Central memory CD8-positive, alpha-beta T cell (primary cell): ENCODE measurements at places on chromosomes 6 and 20.

- H3K27ac ChIP-seq, result no peak overlapping the region
- no peaks in the 10 kb centered on the region for H3K4me1 ChIP-seq
- H3K4me3 ChIP-seq, result no peak overlapping the region
- H3K27me3 ChIP-seq, result no peaks in the 10 kb centered on the region
- DNase-seq, result no peak
Observed at GRCh38 chr6:103798166-103798565, 1061.6 kb downstream of the HACE1 start.

DNA sequence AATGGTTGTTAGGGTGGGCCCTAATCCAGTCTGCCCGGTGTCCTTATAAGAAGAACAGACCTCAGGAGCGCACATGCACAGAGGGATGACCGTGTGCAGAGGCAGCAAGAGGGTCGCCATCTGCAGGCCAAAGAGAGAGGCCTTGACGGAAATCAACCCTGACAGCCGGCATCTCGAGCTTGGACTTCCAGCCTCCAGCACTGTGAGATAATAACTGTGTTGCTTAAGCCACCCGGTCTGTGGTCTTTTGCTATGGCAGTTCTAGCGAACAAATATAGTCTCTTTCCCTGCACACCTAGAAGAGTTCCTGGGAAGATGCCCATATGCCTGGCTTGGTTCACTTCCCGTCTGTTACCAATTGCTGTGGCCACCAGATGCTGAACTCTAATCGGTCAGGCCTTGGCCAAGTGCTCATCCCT lies 35.3 kb upstream of the PTGIS start:
- DNase-seq, result no peak
- H3K4me3 ChIP-seq, result no peak overlapping the region
- peaks cover 1% of the 10 kb centered on the region for H3K4me1 ChIP-seq
- H3K27ac ChIP-seq, result no peak overlapping the region

GRCh38 chr20:39899881-39900280 lies 789.2 kb downstream of the MAFB start:
- no peaks in the 10 kb centered on the region for H3K36me3 ChIP-seq
- no peak overlapping the region for H3K4me3 ChIP-seq
- no peak for DNase-seq
- no peaks in the 10 kb centered on the region for H3K4me1 ChIP-seq

DNA sequence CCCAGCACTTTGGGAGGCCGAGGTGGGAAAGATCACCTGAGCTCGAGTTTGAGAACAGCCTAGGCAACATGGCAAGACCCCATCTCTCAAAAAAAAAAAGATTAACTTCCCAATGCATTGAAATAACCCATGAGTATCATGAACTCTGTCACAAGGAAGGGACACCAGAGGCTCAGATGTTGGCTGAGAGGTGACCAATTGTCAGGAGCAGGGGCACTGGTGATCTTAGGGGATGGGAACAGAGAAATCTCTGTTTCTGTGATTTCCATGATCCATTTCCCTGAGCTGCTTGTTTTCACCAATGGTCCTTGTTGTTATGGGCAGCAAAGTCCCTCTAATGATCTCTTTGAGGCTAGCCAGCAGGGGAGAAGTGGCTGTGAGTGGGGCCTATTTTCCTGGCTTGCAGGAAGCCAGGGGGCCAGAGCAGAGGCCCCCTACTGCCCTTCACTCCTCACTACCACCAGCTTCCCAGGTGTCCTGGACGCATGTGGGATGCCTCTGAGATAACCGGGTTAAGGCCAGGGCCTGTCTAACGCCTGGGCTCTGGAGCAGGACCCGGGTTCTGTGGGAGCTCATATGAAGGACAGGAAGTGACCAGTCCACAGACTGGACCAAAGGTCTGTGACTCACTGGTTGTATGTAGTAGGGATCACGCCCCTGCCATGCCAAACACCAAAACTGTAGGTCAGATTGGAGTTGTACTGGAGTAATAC lies 54.4 kb downstream of the PCNA start:
- no peak overlapping the region for H3K27ac ChIP-seq
- no peaks in the 10 kb centered on the region for H3K36me3 ChIP-seq
- no peak for DNase-seq
- no peak overlapping the region for H3K4me3 ChIP-seq
- H3K4me1 ChIP-seq, result no peaks in the 10 kb centered on the region

GRCh38 chr6:13474360-13474759 lies 13.0 kb downstream of the GFOD1 start:
- H3K4me1 ChIP-seq, result peaks cover 31% of the 10 kb centered on the region
- no peak for DNase-seq
- no peak overlapping the region for H3K27ac ChIP-seq
- H3K4me3 ChIP-seq, result no peak overlapping the region
- H3K36me3 ChIP-seq, result peaks cover 4% of the 10 kb centered on the region

DNA sequence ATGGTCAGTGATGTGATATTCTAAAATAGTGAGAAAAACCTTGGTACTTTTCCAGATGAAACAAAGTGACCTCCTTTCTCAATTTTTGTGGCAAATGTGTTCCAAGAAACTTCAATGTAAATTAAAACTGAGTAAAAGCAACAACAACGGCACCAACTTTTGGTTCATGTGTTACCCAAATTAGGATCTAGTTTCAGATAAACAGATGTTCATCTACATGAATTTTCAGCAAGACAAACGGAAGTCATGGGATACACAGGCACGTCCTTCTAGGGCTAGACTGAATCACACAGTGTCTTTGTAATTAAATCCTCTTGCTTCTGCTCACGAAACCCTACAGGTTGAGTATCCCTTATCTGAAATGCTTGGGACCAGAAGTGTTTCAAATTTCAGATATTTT lies 915.2 kb downstream of the TFAP2A start:
- no peaks in the 10 kb centered on the region for H3K36me3 ChIP-seq
- H3K4me1 ChIP-seq, result no peaks in the 10 kb centered on the region
- H3K4me3 ChIP-seq, result no peak overlapping the region
- H3K27me3 ChIP-seq, result no peaks in the 10 kb centered on the region
- H3K27ac ChIP-seq, result no peak overlapping the region

- H3K4me1 ChIP-seq, result peaks cover 5% of the 10 kb centered on the region
- no peak overlapping the region for H3K27ac ChIP-seq
- no peaks in the 10 kb centered on the region for H3K27me3 ChIP-seq
- H3K36me3 ChIP-seq, result no peaks in the 10 kb centered on the region
Observed at GRCh38 chr6:88650029-88650619, 313.3 kb downstream of the RNGTT start.

GRCh38 chr20:48594533-48594932 lies 233.3 kb downstream of the PREX1 start:
- no peak overlapping the region for H3K27ac ChIP-seq
- H3K4me3 ChIP-seq, result no peak overlapping the region
- no peaks in the 10 kb centered on the region for H3K36me3 ChIP-seq
- DNase-seq, result no peak

DNA sequence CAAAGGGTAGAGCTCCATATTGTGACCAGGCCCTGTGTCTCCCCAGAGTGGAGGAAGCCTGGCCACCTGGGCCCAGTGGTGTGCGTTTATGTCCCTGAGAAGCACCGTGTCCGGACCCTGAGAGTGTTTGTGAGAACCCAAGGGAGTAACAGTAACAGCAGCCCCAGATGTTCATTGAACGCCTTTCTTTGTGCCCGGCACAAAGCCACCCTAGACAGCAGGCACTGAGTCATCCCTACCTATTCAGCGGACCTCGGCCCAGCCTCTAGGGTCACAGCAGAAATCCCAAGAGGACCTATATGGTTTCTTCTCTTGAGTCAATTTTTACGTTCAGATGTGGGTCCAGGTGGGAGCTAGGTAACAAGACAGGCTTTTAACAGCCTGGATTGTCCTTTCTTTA lies 24.5 kb downstream of the BCAS4 start:
- H3K4me3 ChIP-seq, result no peak overlapping the region
- H3K27ac ChIP-seq, result peak overlapping the region; percentile 97
- no peaks in the 10 kb centered on the region for H3K27me3 ChIP-seq
- H3K36me3 ChIP-seq, result peaks cover 13% of the 10 kb centered on the region
- H3K4me1 ChIP-seq, result peaks cover 28% of the 10 kb centered on the region

DNA sequence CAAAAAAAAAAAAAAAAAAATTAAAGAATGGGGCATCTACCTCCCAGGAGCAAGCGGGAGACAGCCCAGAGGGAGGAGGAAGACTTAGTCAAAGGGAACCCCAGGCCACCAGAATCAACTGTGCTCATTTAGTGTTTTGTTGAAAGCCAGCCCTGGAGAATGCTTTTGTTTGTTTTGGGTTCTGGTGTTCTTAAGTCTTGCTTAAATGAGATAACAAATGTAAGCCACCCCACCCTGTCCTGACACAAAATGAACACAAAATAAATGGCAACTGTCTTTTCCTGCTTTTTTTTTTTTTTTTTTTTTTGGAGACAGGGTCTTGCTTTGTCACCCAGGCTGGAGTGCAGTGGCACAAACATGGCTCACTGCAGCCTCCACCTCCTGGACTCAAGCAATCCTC lies 165.0 kb upstream of the JARID2 start:
- H3K27ac ChIP-seq, result no peak overlapping the region
- H3K27me3 ChIP-seq, result peaks cover 17% of the 10 kb centered on the region
- DNase-seq, result no peak

DNA sequence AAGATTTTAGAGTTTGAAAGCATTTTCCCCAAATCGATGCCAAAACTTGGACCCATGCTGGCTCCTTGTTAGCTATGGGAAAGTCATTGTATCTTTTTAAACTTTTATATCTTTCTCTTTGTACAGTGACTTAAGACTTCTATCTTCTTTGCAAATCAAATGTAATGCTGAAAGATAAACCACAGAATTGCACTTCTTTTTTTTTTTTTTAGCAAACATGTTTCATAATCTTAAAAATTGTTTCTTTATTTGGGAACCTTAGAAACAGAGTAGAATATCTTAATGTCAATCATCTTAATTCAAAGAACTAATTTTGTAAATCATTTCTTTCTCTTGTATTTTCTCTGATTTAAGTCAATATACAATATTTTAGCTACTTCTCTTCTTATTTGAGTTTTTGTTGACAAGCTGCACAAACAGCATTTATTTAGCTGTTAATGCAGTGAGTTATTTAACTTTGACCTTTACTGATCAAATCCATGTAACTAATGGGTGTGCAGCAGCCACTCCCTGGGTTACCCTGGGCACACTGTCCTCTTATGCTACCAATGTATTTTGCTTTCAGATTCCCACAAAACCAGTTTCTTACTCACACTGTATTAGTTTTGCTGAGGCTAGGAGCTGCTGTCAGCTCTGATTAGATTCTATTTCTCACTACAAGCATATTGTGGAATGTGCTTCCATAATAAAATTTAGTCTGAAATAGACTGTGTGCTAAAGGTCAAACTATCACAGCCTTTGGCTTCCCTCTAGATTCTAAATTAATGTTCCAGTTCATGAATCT lies 279.6 kb downstream of the ADGB start:
- H3K4me1 ChIP-seq, result no peaks in the 10 kb centered on the region
- H3K4me3 ChIP-seq, result no peak overlapping the region
- H3K36me3 ChIP-seq, result no peaks in the 10 kb centered on the region
- H3K27ac ChIP-seq, result no peak overlapping the region

DNA sequence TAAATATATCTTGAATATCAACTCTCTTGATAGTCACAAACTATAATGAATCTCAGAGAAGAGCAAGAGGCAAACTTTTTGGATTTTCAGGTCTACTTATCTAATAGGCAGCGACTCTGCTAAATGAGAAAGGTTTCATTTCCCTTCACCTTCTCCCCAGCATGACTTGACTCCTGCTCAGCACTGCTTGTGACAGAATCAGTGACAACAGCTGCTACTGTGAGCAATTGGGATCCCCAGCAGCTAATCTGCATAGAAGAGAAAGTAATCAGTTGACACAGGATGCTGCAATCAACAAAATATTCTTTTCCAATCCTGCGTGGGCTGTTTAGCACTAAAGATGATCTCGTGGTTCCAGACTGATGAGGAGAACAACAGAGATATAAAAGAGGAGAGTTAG lies 205.5 kb downstream of the MMUT start:
- no peak overlapping the region for H3K27ac ChIP-seq
- no peak overlapping the region for H3K4me3 ChIP-seq
- H3K4me1 ChIP-seq, result no peaks in the 10 kb centered on the region
- peaks cover 1% of the 10 kb centered on the region for H3K36me3 ChIP-seq

DNA sequence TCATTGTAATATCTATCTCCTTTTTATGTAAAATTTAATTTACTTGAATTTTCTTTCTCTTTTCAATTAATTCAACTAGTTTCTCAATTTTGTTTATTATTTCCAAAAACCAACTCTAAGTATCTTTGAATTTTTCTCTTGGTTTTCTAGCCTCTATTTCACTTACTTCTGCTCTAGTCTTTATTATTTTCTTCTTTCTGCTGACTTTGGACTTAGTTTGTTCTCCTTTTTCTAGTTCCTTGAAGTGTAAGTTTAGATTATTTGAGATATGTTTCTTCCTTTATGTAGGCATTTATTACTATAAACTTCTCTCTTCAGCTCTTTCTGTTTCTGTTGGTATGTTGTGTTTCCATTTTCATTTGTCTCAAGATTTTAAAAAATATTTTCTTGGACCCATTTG lies 70.8 kb downstream of the TNFAIP3 start:
- no peak overlapping the region for H3K4me3 ChIP-seq
- H3K36me3 ChIP-seq, result no peaks in the 10 kb centered on the region
- no peak for DNase-seq
- no peaks in the 10 kb centered on the region for H3K27me3 ChIP-seq

- H3K27ac ChIP-seq, result no peak overlapping the region
- no peak for DNase-seq
- peaks cover 2% of the 10 kb centered on the region for H3K36me3 ChIP-seq
- H3K4me1 ChIP-seq, result peaks cover 5% of the 10 kb centered on the region
- peaks cover 88% of the 10 kb centered on the region for H3K27me3 ChIP-seq
- H3K4me3 ChIP-seq, result no peak overlapping the region
Observed at GRCh38 chr6:104955491-104955890, 1.4 kb upstream of the LIN28B start.

DNA sequence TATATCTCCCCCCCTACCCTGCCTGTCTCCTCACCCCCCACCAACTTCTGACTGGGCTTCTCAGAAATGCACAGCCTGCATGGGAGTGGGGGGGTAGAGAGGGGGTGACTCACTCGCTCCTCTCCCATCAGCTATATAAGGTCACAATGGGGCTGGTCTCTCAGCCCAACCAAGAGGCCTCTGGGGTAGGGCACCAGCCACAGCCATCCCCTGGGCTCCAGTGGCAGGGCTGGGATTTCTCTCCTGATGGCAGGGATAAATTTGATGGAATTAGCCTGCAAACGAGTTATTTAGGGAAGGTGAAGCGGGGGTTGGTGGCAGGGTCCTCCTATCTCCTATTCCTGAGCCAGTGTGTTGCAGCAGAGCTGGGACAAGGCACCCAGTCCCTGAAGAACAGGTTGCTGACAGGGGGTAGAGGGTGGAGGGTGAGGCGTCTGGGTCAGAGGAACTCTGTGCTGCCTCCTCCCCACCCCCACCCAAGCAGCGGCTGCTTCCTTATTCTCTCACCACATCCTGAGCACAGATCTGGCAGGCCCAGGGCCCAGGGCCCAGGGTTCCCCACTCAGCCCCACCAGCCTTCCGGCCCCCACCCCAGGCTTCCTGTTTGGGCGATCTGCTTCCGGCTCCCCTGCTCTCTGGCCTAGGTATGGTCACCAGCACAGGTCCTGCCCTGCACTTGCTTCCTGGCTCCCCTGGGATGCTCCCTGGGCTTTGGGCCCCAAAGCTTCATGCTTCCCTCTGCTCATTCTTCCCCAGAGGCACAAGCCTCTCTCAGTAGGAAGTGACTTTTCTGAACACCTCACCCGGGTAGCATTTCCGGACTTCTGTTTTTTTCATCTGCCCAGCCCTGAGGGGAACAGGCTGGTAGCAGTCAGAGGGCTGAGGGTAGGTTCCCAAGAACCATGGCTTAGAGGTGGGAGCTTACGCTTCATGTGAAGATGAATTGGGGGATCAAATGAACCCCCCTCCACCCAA lies 4.0 kb downstream of the PPP1R18 start:
- peak; percentile 86 for DNase-seq
- peaks cover 62% of the 10 kb centered on the region for H3K4me1 ChIP-seq
- H3K27me3 ChIP-seq, result no peaks in the 10 kb centered on the region
- peak overlapping the region; percentile 92 for H3K4me3 ChIP-seq
- H3K27ac ChIP-seq, result peak overlapping the region; percentile 99

GRCh38 chr6:105875974-105876640 lies 210.0 kb upstream of the PRDM1 start:
- no peak for DNase-seq
- peaks cover 41% of the 10 kb centered on the region for H3K27me3 ChIP-seq
- H3K36me3 ChIP-seq, result peaks cover 2% of the 10 kb centered on the region
- no peak overlapping the region for H3K27ac ChIP-seq
